Activated CD8-positive, alpha-beta memory T cell treated with anti-CD3 and anti-CD28 coated beads for 24 hours (primary cell): ENCODE measurements at places on chromosomes 12 and 14.

- DNase-seq = no peak
These were observed 140.1 kb upstream of the PARP11 start for GRCh38 chr12:4012977-4013968.

DNA sequence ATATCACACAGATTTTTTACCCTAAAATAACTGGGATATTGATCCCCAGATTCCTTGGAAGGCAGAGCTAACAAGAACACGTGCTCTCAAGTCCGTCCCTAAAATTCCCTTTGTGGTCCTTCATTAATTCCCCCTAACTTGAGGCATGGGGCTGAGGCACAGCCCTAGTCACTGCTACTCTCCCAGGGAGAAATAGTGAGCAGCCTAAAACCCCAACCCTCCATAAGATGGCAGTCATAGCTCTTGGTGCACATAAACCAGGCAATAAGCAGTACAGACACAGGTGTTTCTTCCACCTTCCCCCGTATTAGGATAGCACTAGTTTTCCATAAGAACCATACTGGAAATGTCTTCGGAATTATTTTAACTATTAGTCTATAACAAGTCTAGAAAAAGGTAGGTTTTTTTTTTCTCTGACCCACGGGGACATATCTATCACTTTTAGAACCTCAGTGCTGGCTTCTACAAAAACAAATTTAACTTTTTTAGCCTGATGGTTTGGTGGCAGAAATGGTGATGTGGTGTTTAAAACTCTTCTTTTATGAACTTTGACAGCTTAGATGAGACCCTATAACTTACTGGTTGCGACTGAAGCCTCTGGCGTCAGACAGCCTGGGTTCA is 3.1 kb upstream of the ARHGEF40 start:
- DNase-seq = no peak

GRCh38 chr12:70824511-70824910 is 96.0 kb downstream of the PTPRR start:
- DNase-seq = no peak

DNA sequence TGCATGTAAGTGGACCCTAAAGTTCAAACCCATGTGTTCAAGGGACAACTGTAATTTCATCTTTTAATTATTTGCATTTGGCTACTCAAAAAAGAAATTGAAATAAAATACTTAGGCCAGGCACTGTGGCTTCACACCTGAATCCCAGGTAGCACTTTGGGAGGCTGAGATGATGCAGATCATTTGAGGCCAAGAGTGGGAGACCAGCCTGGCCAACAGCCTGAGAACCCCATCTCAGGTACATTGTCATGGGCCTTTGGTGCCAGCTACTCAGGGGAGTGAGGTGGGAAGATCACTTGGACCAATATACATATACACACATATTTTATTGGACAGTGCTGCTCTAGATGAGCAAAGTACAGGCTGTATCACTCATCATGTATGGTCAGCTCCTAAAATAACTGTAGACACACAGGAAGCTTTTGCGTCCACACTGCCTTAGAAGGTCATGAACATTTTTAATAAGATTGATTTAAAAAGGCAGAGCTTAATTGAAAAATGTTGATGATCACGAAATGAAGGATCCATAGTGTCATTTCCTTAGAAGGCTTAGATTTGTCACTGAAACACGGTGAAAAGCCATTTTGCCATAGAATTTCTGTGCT is 2.5 kb upstream of the ZCCHC8 start:
- no peak for DNase-seq

DNA sequence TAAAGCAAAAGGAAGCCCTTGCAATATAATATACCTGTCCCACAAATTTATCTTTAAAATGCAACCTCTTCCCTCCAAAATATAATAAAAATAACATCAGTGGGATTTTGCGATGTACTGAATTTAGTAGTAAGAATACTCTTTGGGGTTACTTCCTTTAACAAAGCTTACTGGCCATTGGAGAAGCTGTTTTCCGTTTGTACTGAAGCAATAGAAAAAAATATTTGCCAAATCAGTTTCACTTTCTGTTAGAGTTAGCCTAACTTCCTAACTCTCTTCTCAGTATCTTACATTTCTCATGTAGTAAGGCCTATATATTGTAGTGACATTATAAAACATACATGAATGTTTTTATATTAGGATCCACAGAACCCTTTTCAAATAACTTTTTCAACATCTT is 3.7 kb downstream of the MAX start:
- no peak for DNase-seq

DNA sequence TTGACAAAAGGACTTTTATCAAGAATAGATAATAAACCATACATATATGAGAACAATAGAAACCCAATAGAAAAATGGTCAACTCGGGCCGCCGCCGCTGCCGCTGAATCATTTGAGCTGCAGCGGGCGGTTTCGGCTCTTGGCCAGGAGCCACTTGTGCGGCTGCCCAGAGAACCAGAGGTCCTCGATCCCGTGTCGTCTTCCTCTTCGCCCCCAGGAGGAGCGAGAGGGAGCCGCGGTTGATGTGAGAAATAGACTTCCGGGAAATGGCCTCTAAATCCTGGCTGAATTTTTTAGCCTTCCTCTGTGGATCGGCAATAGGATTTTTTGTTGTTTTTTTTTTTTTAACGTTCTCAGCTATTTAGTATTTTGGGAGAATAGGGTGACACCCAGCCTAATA is 44.8 kb downstream of the CPSF6 start:
- no peak for DNase-seq

GRCh38 chr12:67519484-67520433 is 128.8 kb upstream of the DYRK2 start:
- DNase-seq = no peak

DNA sequence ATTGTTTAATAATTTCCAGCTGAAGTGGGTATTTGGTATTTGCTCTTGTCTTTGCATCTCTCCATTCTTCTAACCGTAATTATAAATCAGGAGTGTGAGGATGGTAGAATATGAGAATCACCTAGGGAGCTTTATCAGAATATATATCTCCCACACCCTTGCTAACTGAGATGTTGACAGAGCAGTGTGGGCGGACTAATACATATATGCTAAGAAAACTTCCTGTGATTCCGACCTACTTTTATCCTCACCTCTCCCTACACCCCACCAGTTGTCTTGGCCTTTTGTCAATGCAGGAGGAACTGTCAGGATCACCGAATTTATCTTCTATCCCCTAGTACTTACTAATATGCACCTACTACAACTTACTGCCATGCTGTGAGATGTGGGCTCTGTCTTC is 14.7 kb upstream of the GNPNAT1 start:
- no peak for DNase-seq

- no peak for DNase-seq
These were observed 203.8 kb upstream of the RGS6 start for GRCh38 chr14:71728386-71728785.

GRCh38 chr12:94740601-94741362 is 90.4 kb upstream of the TMCC3 start:
- no peak for DNase-seq
